Fibroblast of lung (primary cell): ENCODE measurements at places on chromosomes 6 and 20. TPM values are rescaled to one million over a fixed set of nuclear protein-coding genes. Genes with fewer than 3 reads are reported as not detected.
A peak's percentile ranks its signal among the peaks of the same experiment; 100 is the strongest.

The SYNDIG1 gene
- polyA plus RNA-seq = 0.02 and 0.08 TPM in 2 replicates

The HSPA1A gene
- 61.2 and 66.3 TPM in 2 replicates for polyA plus RNA-seq

- DNase-seq = no peak
These were observed 52.0 kb upstream of the PRELID3B start for GRCh38 chr20:59094576-59094975.

- no peak for DNase-seq
These were observed 267.1 kb upstream of the JAG1 start for GRCh38 chr20:10940941-10941340.

DNA sequence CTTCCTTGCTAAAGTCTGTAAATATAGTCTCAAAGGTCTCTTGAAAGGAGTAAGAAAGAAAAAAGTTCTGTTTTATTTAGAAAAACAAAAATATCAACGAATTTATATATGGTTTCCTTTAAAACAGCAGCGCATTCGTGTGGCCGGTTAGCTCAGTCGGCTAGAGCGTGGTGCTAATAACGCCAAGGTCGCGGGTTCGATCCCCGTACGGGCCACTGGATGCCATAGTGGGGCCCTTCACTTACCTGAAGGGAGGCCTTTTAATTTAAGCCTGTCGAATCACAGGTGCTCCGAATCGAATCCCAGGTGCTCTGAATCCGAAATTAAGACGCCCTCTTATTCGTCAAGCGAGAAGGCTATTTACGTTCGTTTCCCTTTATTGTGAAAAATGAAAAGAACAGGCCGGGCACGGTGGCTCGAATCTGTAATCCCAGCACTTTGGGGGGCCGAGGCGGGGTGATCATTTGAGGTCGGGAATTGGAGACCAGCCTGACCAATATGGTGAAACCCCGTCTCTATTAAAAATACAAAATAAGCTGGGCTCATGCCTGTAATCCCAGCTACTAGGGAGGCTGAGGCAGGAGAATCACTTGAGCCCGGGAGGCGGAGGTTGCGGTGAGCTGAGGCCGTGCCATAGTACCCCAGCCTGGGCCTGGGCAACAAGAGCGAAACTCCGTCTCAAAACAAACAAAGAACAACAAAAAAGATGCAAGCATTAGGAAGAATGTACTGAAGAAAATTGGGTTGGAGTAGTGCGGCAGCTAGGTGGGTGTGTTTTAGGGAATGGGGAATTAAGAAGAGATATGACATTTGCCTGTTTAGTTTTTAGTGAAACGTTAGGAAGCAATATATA, 195.8 kb upstream of the ZNF184 start:
- DNase-seq = peak; percentile 88

- no peak for DNase-seq
These were observed 4.3 kb upstream of the BTN3A2 start for GRCh38 chr6:26360451-26361416.

DNA sequence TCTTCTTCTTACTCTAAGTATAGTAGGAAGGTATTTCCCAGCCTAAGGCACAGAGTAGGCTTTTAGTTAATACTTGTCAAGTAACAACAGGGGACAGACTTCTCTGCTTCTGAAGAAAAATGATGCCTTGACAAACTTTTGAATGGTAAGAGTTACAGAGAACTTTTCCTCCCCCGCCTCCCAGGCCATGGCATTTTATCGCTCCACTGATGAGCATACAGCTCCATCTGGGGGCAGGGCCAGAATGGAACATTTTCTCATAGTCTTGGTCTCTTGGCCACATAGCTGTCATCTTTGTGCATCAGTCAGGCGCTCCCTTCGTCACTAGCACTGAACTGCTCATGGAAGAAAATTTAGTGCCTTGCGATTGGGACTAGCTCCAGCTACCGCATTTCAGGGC, 1066.8 kb upstream of the CITED2 start:
- peak; percentile 67 for DNase-seq

DNA sequence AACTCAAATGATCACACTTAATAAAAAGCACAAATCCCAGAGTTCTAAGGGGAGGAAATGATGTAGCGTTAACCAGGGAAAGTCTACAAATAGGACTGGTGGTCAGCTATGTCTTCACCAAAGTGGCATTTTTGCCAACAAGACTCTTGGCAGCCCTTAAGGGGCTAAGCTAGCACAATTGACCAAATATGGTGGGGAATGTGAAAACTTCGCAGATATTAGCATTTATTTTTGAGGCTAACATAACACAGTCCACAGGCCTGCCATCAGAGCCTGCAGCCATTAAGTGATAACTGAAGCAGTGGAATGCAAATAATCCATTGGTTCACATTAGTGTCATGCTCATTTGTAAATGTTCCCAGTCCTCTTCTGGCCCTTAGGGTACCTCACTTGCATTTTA, 274.6 kb downstream of the FOXC1 start:
- DNase-seq = no peak
